Stimulated activated CD4-positive, alpha-beta T cell treated with anti-CD3 and anti-CD28 coated beads, Interleukin-2, amount 100 ng/mL, for 48 hours (primary cell): ENCODE measurements at places on chromosomes 2 and 18.

DNA sequence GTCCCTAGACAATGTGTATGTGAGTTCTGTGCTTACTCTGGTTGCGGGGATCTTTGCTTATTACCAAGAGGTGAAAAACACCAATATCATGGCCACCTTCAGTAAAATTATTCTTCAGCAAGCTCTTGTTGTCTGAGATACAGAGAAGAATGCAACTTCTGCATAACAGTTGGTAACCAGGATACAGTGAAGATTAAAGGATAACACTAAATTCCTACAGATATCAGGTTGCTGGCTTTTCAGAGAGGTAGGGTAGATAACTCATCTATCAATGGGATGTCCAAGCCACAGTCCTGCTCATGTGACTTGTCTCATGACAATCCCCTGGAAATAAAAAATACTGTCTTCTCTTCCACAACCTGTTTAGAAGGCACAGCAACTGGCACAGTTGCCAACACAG is 308.5 kb downstream of the TNS1 start:
- DNase-seq = no peak

GRCh38 chr2:116094196-116094595 is 1651.8 kb downstream of the DPP10 start:
- DNase-seq = no peak

- DNase-seq = no peak
Measured at GRCh38 chr2:160423126-160423525, 70.5 kb downstream of the RBMS1 start.

- DNase-seq = no peak
Measured at GRCh38 chr2:22282220-22282619, 1102.8 kb upstream of the KLHL29 start.

GRCh38 chr2:88095022-88095421 is 27.4 kb downstream of the SMYD1 start:
- DNase-seq = no peak

DNA sequence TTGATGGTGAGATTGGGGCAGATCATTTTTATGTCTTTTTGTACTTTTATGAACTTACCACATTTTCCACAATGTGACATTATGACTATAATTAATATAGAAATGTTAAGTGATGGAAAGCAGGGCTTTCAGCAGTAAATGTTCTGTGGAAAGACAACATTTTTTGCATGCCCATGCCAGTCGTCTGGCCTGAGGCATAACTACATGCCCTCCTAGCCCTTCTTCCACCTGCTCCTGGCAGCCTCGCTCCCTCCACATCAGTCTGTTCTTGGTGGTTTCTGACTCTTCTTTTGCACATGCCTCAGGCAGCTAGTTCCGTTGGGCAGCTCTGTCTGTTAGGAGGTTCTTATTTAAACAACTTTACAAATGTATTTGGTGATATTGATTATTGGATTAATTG is 182.0 kb upstream of the TWIST2 start:
- no peak for DNase-seq

DNA sequence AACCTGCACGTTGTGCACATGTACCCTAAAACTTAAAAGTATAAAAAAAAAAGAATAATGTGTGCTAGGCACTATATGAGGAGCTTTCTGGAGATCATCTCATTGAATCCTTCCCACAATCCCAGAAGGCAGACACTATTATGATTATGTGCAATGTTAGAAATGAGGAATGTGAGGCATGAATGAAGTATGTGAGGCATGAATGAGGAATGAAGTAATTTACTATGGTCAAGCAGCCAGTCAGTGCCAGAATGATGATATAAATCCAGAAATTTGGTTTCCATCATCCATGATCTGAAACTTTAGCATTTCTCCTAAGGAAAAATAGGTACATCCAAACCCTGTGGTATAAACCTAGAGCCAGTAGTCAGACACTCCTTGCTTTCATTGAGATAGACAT is 42.0 kb downstream of the CCDC148 start:
- DNase-seq = no peak

- DNase-seq = no peak
Measured at GRCh38 chr2:215417400-215417951, 18.4 kb downstream of the FN1 start.

- DNase-seq = peak; percentile 36
Measured at GRCh38 chr2:190088917-190089316, 26.4 kb upstream of the MSTN start.

DNA sequence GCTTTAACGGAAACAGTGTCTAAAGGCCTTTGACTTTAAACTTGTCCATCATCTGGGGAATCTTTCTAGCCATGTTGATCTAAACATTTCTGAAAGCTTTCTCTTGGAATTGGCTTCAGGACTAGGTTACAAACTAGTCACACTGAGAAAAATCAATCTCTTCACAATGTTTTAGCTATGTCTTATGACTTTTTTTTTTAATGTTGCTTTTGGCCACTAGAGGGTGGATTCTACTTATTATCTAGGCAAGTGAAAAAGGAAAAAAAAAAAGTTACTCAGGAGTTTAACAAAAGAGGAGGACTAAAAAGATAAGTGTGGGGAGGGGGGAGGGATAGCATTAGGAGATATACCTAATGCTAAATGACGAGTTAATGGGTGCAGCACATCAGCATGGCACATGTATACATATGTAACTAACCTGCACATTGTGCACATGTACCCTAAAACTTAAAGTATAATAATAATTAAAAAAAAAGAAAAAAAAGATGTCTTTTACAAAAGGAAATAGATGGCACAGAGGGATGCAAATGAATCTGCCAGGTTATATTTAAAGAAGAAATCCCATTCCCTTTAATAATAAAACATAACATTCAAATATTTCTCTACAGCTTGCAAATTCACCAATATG is 160.4 kb upstream of the PID1 start:
- DNase-seq = no peak

DNA sequence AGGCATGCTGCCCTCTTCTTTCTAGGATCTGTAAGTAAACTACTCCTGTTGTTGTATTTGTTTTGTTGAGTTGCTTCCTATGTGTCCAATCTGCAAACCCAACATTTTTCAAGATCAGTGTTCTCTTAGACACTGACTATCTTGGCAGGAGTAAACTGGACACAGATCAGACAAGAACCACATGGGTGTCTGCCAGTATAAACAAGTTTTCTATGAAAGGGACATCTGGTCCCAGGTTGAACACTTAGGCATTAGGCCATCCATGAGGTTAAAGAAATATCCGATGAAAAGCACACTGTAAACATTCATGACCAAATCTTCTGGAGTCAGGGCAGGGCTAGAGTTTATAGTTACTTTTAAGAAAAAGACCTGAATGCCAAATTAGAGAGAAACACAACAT is 441.8 kb downstream of the NYAP2 start:
- no peak for DNase-seq
